ENCODE measurements at places on chromosomes 6 and 20.
A peak's percentile ranks its signal among the peaks of the same experiment; 100 is the strongest.

DNA sequence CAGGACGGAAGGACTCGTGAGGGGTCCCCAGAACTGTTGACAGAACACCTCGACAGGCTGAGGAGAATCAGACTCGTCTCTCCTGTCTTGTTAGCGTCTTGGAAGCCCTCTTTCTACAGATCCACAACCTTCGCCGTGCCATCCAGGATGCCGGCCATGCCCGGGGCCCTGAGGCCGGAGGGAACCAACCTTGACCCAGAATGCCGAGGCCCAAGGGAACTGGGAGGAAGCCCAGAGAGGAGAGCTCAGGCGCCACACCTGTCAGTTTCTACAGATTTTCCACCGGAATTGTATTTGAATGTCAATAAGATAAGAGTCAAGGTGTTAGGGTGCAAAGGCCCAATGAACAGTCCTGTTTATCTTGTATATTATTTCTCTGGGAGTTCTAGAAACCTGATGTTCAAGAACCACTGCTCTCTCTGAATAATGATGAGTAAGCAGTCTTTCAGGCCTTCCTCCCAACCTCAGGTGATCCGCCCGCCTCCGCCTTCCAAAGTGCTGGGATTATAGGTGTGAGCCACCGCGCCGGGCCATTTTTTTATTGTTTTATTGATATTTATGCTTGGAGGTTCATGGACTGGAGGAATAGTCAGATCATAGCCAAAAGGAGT is 799 bp upstream of the ME1 start:
- H3K4me1 ChIP-seq: peaks cover 9% of the 10 kb centered on the region
- peak overlapping the region; percentile 75 for H3K4me3 ChIP-seq
- no peak for DNase-seq
- H3K27me3 ChIP-seq: no peaks in the 10 kb centered on the region
- peak overlapping the region; percentile 82 for H3K27ac ChIP-seq

- DNase-seq: no peak
- no peak overlapping the region for H3K27ac ChIP-seq
- H3K4me3 ChIP-seq: no peak overlapping the region
- H3K4me1 ChIP-seq: no peaks in the 10 kb centered on the region
These were observed 172.9 kb upstream of the SASH1 start for GRCh38 chr6:148169706-148170105.

- H3K4me3 ChIP-seq: no peak overlapping the region
- peak; percentile 88 for DNase-seq
- peak overlapping the region; percentile 59 for H3K27ac ChIP-seq
- H3K4me1 ChIP-seq: peaks cover 11% of the 10 kb centered on the region
- no peaks in the 10 kb centered on the region for H3K36me3 ChIP-seq
These were observed 1.7 kb downstream of the MUCL3 start for GRCh38 chr6:30942338-30943060.

DNA sequence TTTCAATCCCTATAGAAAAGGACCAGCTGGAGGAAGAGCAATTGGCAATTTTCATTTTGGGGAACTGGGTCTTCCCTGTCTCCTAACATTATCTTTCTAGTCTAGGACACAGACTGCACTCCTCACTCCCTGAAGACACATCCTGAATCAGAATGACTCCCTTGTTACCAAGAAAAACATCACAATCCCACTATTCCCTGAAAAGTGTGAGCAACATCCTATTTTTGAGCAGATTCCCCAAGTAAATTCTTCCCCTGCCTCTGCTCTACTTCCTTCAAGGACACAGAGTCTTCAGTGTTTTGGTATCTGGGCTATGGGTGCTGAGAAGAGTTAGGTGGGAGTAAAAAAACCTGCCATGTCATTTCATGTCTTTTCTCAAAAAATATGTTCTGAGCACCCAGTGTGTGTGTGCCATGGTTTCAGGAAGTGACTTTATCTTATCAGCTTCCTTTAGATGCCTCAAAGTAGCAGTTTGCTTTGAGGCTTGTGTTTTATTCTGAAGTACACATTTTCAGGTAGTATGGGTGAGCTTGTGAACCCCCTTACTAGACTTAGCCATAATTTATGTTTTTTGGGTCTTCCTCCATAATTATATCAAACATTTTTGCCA is 12.4 kb downstream of the LAMA4 start:
- peak overlapping the region; percentile 47 for H3K27ac ChIP-seq
- no peak for DNase-seq
- no peaks in the 10 kb centered on the region for H3K36me3 ChIP-seq
- peaks cover 13% of the 10 kb centered on the region for H3K4me1 ChIP-seq
- no peaks in the 10 kb centered on the region for H3K27me3 ChIP-seq

DNA sequence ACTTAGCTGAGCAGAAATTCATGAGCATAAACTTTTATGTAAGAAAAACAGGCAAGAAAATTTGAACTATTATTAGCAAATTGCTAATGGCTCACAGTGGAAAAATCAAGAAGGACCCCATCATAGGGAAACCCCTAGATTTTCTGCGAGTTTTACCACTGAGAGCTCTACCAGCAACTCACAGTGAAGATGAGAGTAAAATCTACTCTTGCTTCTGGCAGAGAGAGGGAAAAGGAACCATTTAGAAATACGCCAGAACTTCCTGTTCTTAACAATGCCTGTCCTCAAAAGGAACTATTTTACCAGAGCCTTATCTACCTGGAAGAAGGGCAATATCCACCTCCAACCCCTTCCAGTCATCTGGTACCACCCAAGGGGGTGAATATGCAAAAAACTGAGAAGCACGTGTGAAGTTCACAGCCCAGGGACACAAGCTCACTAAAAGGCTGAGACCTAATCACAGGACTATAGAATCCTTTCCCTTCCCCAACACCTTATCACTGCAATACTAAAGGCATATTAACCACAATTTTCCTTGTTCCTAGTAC is 34.4 kb upstream of the ASF1A start:
- no peak overlapping the region for H3K27ac ChIP-seq
- DNase-seq: no peak

DNA sequence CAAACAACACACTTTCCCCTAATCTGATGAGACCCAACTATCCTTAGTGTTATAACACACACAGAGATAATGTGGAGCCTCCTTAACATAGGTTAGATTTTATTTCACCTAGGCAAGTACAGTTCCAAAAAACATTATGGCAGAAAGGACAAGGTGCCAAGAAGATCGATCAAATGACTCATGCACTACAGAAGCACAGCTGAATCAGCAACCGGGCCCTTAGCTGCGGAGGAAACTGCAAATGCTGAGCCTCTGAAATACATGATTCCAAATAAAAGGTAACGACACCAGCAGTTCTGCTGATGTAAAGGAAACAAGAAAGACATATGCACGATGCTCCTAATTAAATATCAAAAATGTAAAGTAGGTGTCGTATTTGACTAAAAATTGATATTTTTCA is 19.9 kb upstream of the MUC21 start:
- H3K27ac ChIP-seq: no peak overlapping the region
- H3K4me3 ChIP-seq: no peak overlapping the region
- no peaks in the 10 kb centered on the region for H3K36me3 ChIP-seq
- peaks cover 6% of the 10 kb centered on the region for H3K4me1 ChIP-seq

DNA sequence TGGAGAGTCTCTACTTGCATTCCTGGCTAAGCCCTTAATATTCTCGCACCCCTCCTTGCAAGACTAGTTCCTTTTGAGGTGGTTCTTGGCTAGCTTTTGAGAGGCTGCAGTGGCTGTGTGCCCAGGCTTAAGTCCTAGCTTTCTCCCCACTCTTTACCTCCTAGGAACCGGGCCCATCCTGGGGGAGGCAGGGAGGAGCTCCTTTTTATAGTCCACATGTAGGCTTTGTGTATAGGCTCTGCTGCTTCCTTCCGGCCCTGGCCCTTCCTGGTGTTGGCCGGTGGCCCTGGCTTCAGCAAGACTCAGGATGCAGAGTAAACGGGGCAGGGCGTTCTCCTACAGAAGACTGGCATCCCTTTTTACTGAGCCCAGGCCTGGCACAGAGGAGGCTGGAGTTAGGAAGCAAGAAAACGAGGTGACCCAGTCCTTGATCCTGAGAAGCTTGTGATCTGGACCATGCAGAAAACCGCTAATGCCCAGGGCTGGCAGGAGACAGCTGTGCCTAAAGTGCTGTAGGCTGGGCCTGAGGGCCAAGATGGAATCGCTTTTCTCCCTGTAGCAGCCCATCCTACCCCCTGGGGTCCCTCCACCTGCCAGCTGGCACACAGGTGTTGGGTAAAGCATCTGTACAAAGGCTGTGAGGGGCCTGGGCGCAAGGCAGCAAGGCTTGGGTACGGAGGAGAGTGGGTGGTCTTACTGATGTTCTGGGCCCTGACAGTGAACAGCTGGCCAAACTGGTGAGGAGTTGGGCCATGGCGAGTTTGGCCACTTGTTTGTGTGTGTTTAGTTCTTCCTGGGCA is 8.7 kb downstream of the PLCG1 start:
- DNase-seq: peak; percentile 83
- H3K4me1 ChIP-seq: peaks cover 96% of the 10 kb centered on the region
- H3K36me3 ChIP-seq: no peaks in the 10 kb centered on the region
- no peaks in the 10 kb centered on the region for H3K27me3 ChIP-seq
- no peak overlapping the region for H3K4me3 ChIP-seq

DNA sequence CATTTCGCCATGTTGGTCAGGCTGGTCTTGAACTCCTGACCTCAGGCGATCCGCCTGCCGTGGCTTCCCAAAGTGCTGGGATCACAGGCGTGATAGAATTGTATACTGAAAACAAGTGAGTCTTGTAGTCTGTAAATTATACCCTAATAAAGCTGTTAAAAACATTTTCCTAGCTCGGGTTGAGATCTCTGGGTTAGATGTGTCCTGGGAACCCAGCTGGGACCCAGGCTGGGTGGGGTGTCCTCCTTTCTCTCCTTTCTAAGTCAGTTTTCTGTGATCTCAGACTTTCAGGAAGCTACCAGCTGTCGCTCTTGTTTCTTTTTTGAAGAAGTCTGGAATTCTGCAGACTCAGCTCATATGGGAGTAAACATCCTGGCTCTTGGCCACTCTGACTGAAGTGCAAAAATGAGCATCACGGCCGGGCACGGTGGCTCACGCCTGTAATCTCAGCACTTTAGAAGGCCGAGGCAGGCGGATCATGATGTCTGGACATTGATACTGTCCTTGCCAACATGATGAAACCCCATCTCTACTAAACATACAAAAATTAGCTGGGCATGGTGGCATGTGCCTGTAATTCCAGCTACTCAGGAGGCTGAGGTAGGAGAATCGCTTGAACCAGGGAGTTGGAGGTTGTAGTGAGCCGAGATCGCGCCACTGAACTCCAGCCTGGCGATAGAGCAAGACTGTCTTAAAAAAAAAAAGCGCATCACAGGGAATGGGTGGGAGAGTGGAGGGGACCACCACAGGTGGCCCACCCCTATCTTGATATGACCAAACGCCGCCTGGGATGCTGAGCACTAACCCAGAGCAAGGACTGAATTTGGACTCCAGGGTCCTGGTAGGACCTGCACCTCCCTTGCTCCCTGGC is 9.9 kb upstream of the PCIF1 start:
- H3K4me1 ChIP-seq: peaks cover 12% of the 10 kb centered on the region
- H3K27me3 ChIP-seq: no peaks in the 10 kb centered on the region
- no peaks in the 10 kb centered on the region for H3K36me3 ChIP-seq
- H3K4me3 ChIP-seq: no peak overlapping the region
- H3K27ac ChIP-seq: peak overlapping the region; percentile 82

DNA sequence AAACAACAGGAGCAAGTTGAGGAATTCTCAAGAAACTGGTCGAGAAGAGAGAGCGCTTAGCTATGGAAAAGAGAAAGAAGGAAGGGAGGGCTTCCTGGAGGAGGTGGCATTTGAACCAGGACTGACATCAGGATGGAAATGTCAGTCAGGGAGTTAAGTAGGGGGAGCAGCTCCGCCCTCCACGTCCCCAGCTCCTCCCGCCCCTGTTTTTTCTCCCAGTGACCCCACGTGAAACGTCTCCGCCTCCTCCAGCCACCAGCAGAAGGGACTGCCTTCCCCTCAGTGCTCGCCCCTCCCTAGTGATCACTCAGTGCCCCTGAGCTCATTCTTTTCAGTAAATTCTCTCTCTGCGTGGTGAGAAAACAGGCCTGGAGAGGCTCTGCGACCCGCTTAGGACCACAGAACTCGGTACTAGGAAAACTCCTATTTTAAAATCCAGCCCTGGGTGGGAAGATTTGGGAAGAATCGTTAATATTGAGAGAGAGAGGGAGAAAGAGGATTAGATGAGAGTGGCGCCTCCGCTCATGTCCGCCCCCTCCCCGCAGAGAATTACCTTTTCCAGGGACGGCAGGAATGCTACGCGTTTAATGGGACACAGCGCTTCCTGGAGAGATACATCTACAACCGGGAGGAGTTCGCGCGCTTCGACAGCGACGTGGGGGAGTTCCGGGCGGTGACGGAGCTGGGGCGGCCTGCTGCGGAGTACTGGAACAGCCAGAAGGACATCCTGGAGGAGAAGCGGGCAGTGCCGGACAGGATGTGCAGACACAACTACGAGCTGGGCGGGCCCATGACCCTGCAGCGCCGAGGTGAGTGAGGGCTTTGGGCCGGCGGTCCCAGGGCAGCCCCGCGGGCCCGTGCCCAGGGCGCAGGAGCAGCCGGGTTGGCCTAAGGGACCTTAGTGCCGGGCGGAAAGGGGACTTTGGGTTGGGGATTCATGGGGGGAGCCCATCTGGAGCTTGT is 4.6 kb downstream of the HLA-DPB1 start:
- H3K4me3 ChIP-seq: peak overlapping the region; percentile 46
- DNase-seq: peak; percentile 85
- peaks cover 4% of the 10 kb centered on the region for H3K36me3 ChIP-seq
- peaks cover 15% of the 10 kb centered on the region for H3K4me1 ChIP-seq

GRCh38 chr20:54630582-54630981 is 155.2 kb downstream of the DOK5 start:
- no peak overlapping the region for H3K27ac ChIP-seq
- H3K36me3 ChIP-seq: no peaks in the 10 kb centered on the region

- H3K27me3 ChIP-seq: no peaks in the 10 kb centered on the region
- H3K4me3 ChIP-seq: no peak overlapping the region
- no peaks in the 10 kb centered on the region for H3K4me1 ChIP-seq
- H3K27ac ChIP-seq: no peak overlapping the region
- no peaks in the 10 kb centered on the region for H3K36me3 ChIP-seq
- no peak for DNase-seq
These were observed 45.6 kb downstream of the LYRM4 start for GRCh38 chr6:5215159-5215558.

- no peaks in the 10 kb centered on the region for H3K27me3 ChIP-seq
- no peak overlapping the region for H3K27ac ChIP-seq
- H3K4me3 ChIP-seq: no peak overlapping the region
- no peak for DNase-seq
- no peaks in the 10 kb centered on the region for H3K36me3 ChIP-seq
These were observed 758 bp downstream of the SMIM28 start for GRCh38 chr6:138378463-138378862.

DNA sequence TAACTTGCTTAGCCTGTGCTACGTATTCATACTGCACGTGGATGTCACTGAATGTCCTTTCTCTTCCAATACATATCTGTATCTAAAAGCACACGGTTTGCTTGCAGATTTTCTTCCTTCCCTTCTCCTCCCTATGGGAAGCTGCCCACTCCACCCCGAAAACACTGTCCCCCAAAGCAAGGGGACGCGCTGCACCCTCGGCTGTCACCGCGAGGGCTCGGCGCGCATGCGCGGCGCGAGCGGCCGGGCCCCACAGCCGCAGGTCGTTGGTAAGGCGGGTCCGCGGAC is 659 bp downstream of the TMX4 start:
- peak overlapping the region; percentile 98 for H3K27ac ChIP-seq
- H3K4me3 ChIP-seq: peak overlapping the region; percentile 73
- H3K36me3 ChIP-seq: no peaks in the 10 kb centered on the region

GRCh38 chr20:4161401-4162251 is 146.3 kb upstream of the RNF24 start:
- H3K27me3 ChIP-seq: no peaks in the 10 kb centered on the region
- no peaks in the 10 kb centered on the region for H3K36me3 ChIP-seq
- no peak overlapping the region for H3K27ac ChIP-seq
- H3K4me3 ChIP-seq: no peak overlapping the region
- DNase-seq: peak; percentile 73

All from upper lobe of left lung (tissue), 6 donors.